ENCODE measurements at places on chromosomes 12 and 14.

- DNase-seq, result no peak
Measured at GRCh38 chr12:98645572-98646067, 530 bp downstream of the APAF1 start.

- no peak for DNase-seq
Measured at GRCh38 chr14:72921396-72921795, 4.9 kb upstream of the DCAF4 start.

GRCh38 chr12:106160915-106161314 is 22.2 kb upstream of the NUAK1 start:
- DNase-seq, result no peak

DNA sequence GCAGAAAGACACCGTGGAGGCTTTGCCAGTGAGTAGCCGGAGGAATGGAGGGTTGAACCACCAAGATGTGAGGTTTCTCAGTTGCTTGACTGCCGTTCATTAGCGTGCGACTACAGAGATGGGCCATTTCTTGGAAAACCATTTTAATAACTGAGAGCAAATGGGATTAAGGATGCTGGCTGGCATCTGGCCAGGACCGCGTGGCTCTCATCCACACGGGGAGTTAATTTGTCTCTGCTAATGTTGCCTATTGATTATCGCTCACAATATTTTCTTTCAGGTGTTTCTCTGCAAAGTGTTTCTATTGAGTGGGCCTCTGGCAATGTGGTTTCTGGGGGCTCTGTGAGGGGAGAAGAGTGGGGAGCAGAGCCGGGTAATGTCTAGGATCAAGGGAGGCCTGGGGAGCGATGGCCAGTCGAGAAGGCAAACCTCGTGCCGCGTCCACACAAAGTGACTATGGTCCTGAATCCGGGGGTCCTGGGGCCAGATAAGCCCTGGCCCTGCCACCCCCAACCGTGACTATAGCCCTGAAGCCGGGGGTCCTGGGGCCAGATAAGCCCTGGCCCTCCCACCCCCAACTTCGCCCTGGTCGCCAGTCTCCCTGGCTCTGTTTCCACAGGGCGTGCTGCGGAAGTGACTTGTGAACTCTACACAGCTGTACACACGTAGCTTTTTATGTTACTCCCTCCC is 110.6 kb downstream of the PRMT8 start:
- DNase-seq, result no peak

- DNase-seq, result no peak
Measured at GRCh38 chr14:56821805-56822610, 11.7 kb upstream of the OTX2 start.

DNA sequence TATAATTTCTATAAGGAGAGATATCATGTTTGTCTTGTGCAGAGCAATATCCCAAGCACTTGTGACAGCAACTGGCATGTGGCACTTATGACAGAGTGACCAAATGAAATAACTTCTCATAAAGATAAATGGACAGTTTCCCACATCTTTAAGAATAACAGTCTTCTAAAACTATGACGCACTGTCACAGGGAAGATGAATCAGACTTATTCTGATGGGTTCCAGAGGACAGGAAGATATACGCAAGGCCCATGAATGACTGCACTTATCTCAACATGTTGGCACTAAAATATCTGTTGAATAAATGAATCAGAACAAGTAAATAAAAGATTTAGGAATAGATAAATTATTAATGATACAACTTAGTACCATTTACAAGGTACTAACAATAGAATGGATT is 465.8 kb upstream of the SYT1 start:
- no peak for DNase-seq

DNA sequence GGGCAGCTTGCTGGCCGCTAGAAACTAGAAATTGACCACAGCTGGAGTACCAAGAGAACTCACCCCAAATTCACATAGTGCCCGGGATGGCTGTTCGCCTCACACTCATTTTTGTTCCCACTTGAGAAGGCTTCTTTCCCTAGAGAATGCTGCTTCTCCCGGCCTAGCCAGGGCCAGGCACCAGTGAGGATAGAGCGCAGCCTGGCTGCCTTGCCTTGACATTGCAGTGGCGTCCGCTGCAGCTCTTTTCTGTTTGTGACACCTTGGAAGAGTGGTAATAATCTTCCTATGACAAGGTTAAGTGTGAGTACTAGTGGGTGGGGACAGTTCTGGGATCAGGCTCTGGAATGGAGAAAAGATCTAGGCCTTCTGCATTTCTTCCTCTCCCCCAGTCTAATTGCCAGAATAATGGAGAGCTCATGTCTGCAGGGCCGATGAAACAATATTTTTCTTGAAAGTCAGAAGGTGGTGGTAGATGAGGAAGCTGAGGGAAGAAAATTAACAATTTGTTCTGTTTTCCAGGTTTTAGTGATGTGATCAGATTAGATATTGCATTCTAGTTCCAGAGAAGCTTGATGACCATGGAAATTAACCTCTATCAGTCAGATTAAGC is 3.7 kb downstream of the TMEM253 start:
- DNase-seq, result no peak

- no peak for DNase-seq
Measured at GRCh38 chr14:81231540-81231939, 10.8 kb upstream of the GTF2A1 start.

DNA sequence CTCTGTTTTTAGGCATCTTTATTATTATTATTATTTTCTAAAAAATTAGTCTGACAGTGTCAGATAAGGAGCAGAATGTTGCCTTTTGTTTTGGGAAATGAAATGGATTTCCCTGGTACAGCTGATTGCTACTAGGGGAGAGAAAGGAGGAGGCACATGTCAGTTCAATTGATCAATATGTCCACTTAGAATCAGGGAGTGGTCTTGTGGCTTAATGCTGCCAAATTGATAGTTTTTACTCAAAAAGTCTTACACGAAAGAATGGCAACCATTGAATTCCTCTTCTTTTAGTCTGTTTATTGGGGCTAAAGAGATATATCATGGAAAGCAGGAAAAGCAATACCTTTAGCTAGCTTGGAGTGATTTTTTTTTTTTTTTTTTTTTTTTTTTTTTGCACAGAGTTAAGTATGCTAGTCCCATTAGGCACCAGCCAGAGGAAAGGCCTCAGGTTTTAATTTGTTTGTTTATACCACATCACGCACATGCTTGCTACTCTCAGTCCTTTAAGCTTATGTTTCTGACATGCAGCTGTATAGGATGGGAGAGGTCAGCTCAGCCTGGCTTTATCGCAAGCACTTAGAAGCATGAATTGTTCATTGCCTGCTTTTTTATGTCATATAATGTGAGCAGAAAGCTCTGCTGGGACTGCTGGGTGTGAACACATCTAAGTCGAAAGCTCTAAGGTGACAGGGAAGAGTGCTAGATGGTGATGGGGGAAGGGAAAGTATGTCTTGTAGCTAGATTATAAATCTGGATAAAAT is 1.4 kb downstream of the AKAP6 start:
- DNase-seq, result no peak

- no peak for DNase-seq
Measured at GRCh38 chr12:49013428-49013827, 5.1 kb downstream of the PRKAG1 start.

- DNase-seq, result peak; percentile 28
Measured at GRCh38 chr12:94427501-94428381, 31.9 kb downstream of the CEP83 start.

- no peak for DNase-seq
Measured at GRCh38 chr12:57465030-57465746, 5.6 kb downstream of the GLI1 start.

DNA sequence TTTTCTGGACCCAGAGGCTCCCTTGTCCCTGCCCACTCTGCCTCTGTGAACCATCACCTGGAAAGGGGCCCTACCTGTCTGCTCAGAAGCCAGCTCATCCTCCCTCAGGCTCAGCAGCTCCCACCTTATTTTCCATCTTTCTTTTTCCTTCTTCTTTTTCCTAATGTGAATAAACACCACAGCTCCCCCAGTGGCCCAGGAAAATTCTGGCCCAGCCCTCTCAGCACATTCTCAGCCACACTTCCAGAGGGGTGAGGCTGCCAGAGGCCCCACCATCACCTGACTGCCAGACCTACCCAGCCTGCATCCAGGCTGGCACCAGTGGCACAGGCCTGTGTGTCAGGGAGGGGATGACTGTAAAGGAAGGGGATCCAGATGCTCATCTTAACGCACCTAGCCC is 23.0 kb downstream of the ZFHX2 start:
- no peak for DNase-seq

GRCh38 chr14:98949051-98949450 is 322.9 kb downstream of the BCL11B start:
- DNase-seq, result no peak

DNA sequence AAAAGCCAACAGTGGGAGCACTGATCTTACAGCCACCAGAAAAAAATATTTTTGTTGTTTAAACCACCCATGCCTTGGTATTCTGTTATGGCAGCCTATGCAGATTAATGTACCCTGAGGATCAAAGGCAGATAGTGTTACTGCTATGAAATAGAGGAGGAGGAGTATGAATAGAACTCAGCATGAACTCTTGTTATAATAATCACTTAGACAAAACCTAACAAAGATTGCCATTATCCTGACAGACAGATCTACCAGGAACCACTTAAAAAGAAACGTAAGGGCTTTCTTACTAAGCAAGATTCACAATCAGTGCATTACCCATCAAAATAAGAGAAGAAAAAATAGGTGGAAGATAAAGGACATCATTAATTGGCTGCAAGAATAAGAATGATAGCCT is 558.3 kb downstream of the GALC start:
- DNase-seq, result no peak

DNA sequence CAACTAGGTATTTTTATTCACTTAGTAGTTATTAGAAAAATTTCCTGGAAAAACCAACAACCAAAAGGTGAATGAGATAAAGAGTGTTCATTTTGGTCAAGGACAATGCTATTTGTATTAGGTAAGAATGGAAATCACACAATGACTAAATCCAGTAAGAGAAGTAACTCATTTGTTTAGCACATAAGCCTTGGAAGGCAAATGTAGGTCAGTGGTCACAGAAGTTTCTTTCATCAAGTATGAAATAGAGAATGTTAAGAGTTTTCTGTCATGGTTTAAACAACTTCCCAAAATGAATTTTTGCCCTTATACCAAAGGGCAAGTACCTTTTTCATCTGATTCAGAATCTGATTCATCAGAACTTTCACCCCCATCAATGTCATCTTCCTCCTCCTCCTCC is 101.7 kb downstream of the KIF21A start:
- no peak for DNase-seq

GRCh38 chr12:52581481-52581880 is 7.8 kb upstream of the KRT74 start:
- no peak for DNase-seq

DNA sequence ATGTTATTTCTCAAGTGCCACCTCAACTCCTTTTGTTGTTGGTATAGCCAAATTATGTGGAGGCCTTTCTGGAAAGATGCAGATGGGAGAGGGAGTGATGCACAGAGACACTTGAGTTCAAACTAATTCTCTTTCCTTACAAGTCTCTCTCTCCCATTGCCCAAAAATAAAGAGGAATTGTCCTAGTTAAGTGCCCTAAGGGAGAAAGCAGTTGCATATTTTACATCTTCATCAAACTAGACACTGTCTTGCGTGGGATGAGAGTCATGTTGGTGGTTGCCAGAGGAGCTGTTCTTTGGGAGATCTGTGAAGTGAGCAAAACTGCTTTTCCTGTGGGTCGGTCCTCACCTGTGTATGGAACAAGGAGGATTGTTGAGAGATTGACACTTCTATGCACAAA is 72.2 kb downstream of the EP400 start:
- no peak for DNase-seq
